MCF 10A (cell line): ENCODE measurements at places on chromosomes 4 and X. TPM values are rescaled to one million over a fixed set of nuclear protein-coding genes. Genes with fewer than 3 reads are reported as not detected.
A peak's percentile ranks its signal among the peaks of the same experiment; 100 is the strongest.

The PCDH18 gene
- total RNA-seq: 3.5 and 4.9 TPM in 2 replicates

The CSN1S1 gene
- total RNA-seq: not detected in 2 replicates

- peak overlapping the region; percentile 49 for H3K27ac ChIP-seq
- peak; percentile 43 for DNase-seq
- no peak overlapping the region for H3K4me3 ChIP-seq
- no peaks in the 10 kb centered on the region for H3K36me3 ChIP-seq
- H3K27me3 ChIP-seq: peaks cover 51% of the 10 kb centered on the region
These were observed 24.5 kb downstream of the REPS2 start for GRCh38 chrX:16970977-16971376.

The GAGE10 gene
- not detected in 2 replicates for total RNA-seq

DNA sequence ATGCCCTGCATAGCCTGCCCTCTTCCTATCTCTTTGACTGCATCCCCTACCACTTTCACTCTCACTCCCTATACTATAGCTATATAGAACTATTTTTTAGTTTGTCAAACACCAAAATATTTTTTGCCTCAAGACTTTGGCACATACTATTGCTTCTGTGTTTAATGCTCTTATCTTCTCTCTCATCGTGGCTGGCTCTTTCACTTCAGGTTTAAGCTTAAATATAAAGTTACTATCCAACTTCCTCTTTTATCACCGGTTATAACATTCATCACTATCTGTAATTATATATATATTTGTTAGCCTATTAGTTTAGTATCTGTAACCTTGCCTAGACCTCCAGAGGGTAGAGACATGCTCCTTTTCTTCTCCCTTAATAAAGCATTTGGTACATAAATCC is 11.5 kb upstream of the HMGB2 start:
- DNase-seq: no peak
- no peaks in the 10 kb centered on the region for H3K4me1 ChIP-seq
- no peaks in the 10 kb centered on the region for H3K27me3 ChIP-seq
- H3K36me3 ChIP-seq: no peaks in the 10 kb centered on the region
- H3K4me3 ChIP-seq: no peak overlapping the region
- H3K27ac ChIP-seq: no peak overlapping the region

- peak; percentile 89 for DNase-seq
- no peaks in the 10 kb centered on the region for H3K4me1 ChIP-seq
- H3K27me3 ChIP-seq: no peaks in the 10 kb centered on the region
- H3K4me3 ChIP-seq: no peak overlapping the region
- H3K27ac ChIP-seq: no peak overlapping the region
- H3K36me3 ChIP-seq: no peaks in the 10 kb centered on the region
These were observed 714.5 kb upstream of the TENM3 start for GRCh38 chr4:181528570-181529184.

- H3K36me3 ChIP-seq: no peaks in the 10 kb centered on the region
- no peaks in the 10 kb centered on the region for H3K27me3 ChIP-seq
- no peak overlapping the region for H3K27ac ChIP-seq
- H3K4me3 ChIP-seq: no peak overlapping the region
These were observed 434.9 kb downstream of the GPM6A start for GRCh38 chr4:175377203-175377602.

GRCh38 chrX:150984169-150984824 is 1.2 kb downstream of the HMGB3 start:
- DNase-seq: no peak
- H3K36me3 ChIP-seq: peaks cover 29% of the 10 kb centered on the region
- H3K27me3 ChIP-seq: no peaks in the 10 kb centered on the region
- H3K4me3 ChIP-seq: peak overlapping the region; percentile 76
- peaks cover 14% of the 10 kb centered on the region for H3K4me1 ChIP-seq

DNA sequence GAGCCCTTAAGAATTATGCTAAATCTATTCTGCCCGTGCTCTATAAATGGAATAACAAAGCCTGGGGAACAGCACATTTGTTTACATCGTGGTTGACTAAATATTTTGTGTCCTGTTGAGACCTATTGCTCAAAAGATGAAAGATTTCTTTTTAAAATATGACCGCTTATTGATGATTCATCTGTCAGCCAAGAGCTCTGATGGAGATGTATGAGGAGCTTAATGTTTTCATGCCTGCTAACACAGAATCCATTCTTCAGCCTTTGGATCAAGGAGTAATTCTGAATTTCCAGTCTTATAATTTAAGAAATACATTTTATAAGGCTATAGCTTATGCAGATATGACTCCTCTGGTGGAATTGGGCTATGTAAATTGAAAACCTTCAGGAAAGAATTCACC is 271.3 kb upstream of the FAT4 start:
- H3K27me3 ChIP-seq: no peaks in the 10 kb centered on the region
- H3K27ac ChIP-seq: peak overlapping the region; percentile 81
- peaks cover 24% of the 10 kb centered on the region for H3K4me1 ChIP-seq
- no peak overlapping the region for H3K4me3 ChIP-seq

- DNase-seq: no peak
- no peak overlapping the region for H3K27ac ChIP-seq
- H3K4me3 ChIP-seq: no peak overlapping the region
- no peaks in the 10 kb centered on the region for H3K4me1 ChIP-seq
- no peaks in the 10 kb centered on the region for H3K36me3 ChIP-seq
- H3K27me3 ChIP-seq: no peaks in the 10 kb centered on the region
These were observed 16.3 kb downstream of the RNF128 start for GRCh38 chrX:106742805-106743204.

DNA sequence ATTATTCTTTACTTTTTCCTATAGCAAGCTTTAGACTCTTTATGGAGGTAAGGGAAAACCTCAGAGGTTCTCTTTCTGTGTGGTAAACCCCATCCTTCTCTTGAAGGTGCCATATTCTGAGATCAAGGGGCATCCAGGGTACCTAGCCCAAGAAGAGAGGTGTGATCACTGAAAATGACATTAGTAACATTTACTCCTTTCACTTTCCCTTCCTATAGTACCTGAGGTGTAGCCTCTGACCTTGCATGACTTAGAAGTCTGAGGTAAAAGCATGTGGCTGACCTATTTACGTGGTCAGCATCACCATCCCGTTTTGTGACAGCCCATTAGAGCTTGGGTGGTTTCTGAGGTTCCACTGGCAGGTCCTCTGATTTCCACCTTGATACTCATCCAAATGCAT is 25.7 kb downstream of the SGMS2 start:
- H3K27ac ChIP-seq: no peak overlapping the region
- peaks cover 33% of the 10 kb centered on the region for H3K4me1 ChIP-seq
- H3K4me3 ChIP-seq: no peak overlapping the region
- DNase-seq: no peak
- no peaks in the 10 kb centered on the region for H3K27me3 ChIP-seq
- H3K36me3 ChIP-seq: no peaks in the 10 kb centered on the region

GRCh38 chr4:149836546-149836945 is 20.9 kb upstream of the IQCM start:
- H3K36me3 ChIP-seq: no peaks in the 10 kb centered on the region
- DNase-seq: peak; percentile 18
- H3K27ac ChIP-seq: peak overlapping the region; percentile 88
- H3K27me3 ChIP-seq: no peaks in the 10 kb centered on the region
- H3K4me1 ChIP-seq: peaks cover 12% of the 10 kb centered on the region
